Activated naive CD4-positive, alpha-beta T cell treated with anti-CD3 and anti-CD28 coated beads, Interleukin-2, amount 10 ng/mL, durations not matched to agents 5 hours and 36 hours (primary cell): ENCODE measurements at places on chromosomes 16 and 17. TPM values are rescaled to one million over a fixed set of nuclear protein-coding genes. Genes with fewer than 3 reads are reported as not detected.

The GRB7 gene
- total RNA-seq = 0.67 TPM

The CTRL gene
- total RNA-seq = 6.1 TPM

The TMED6 gene
- 2.9 TPM for total RNA-seq

The TBC1D3C gene
- total RNA-seq = not detected

The AXIN2 gene
- total RNA-seq = 24.0 TPM

The KRT32 gene
- not detected for total RNA-seq

The IL17C gene
- total RNA-seq = not detected

The NUDT7 gene
- total RNA-seq = 6.8 TPM

The SOX9 gene
- total RNA-seq = not detected

The TVP23A gene
- total RNA-seq = not detected

The FNDC8 gene
- total RNA-seq = not detected

The SHCBP1 gene
- total RNA-seq = 31.5 TPM

The HEATR9 gene
- 0.22 TPM for total RNA-seq

The SLC13A2 gene
- total RNA-seq = not detected

The OMG gene
- 0.20 TPM for total RNA-seq

The LAT gene
- 333 TPM for total RNA-seq

The CLEC19A gene
- not detected for total RNA-seq

The ZNHIT3 gene
- 46.4 TPM for total RNA-seq

The ADGRG3 gene
- total RNA-seq = not detected

The DNAH17 gene
- 0.33 TPM for total RNA-seq

The ATAD5 gene
- total RNA-seq = 21.2 TPM

The SCNN1G gene
- total RNA-seq = not detected

The IL34 gene
- not detected for total RNA-seq

The RASL10B gene
- not detected for total RNA-seq
